ENCODE measurements at places on chromosomes 11 and 22.

DNA sequence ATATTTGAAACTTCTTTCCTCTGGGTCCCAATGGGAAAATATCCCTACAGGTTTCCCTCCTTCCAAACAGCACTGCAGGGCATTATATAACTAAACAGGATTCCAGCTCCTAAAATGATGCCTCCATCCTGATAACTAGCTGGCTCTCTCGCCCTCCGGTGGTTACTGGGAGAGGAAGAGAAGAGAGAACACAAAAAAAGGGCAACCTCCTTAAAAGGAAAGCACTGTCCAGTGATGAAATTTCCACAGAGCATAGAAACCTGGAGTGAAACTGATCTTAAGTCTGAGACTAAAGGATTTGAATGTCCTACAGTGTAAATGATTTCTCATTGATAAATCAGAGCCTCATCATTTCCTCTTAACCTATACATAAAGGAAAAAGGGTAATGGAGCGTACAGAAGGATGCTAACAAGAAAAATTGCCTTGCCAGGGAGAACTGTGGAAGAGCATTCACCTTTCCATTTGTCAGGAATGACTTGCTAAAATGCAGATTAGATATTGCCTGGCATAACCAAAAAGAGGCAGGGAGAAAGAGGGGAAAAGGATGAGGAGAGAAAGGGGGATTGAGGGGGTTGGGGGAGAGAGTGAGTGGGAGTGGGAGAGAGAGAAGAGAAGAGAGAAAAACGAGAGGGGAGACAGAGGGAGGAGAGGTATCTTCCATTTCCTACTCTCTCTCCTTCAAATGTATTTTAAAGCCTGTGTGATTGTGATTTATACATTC, 121.3 kb downstream of the APOL5 start:
- no peak for DNase-seq

- no peak for DNase-seq
These were observed 39.7 kb downstream of the NECTIN1 start for GRCh38 chr11:119689302-119689701.

- no peak for DNase-seq
These were observed 241.3 kb upstream of the NCAM1 start for GRCh38 chr11:112719736-112720525.

- no peak for DNase-seq
These were observed 63.3 kb downstream of the TRIM44 start for GRCh38 chr11:35725885-35726284.

GRCh38 chr22:33909075-33909458, 11.2 kb downstream of the LARGE1 start:
- no peak for DNase-seq

DNA sequence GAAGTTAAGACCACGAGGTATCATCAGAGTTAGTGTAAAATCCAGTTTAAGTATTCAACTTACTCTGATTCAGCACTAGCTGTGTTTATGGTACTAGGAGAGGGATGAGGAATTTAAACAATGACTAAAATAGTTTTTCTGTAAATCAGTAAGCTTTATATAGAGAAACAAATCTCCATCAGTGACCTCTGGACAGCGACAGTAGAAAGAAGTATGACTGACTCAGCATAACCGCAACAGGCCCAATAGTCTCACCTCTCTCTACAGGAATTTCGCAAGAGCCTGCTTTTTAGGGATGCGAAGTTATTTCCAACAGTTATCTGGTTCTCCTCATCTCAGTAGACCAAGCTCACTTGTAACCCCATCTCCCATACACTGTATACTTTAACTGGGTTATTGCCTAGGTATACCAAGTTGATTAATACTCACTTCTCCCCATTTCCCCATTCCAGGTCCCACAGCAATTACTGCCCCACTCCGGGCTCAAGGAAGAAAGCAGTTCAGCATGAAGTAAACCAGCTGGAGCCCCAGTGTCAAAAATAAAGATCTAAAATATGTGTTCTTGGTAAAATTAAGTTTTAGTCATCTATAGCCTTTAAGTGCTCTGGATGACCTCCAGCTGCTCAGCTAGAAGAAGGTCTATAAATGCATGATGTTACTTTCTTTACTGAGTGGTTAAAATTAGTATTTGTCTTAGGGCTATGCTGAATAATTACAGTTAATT, 770.6 kb upstream of the CCDC90B start:
- no peak for DNase-seq
